ENCODE measurements at places on chromosomes 12 and 14.

DNA sequence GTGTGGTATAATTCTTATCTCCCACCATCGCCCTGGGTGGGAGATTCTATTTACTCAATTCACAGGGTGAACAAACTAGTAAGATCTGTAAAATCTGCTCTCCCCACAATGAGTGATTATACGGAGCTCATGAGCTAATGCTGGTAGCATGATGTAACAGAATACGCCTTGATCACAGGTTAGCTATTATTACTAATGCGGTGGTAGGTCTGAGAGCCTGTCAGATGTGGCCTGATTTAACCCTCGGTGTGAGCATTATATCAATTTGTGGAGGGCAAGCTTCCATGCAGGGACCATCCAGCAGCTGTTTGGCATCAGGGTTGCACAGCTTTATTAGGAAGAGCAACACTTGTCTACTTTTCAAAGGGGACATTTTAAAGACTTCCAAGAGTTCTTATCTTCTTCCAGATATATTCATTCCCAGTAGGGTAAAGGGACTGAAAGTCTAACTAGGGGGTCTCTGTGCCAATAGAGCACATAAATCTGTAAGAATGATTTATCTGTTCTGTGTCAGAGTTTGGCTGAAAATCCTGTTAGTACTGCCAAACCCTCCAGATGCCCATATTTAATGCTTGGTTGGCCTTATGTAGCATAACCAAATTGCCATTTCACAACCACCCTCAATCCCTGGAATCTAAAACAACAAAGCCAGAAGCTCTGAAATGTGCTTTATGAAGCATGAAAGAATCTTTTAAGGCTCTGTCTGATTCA lies 18.7 kb downstream of the TSHR start:
- DNase-seq: no peak

DNA sequence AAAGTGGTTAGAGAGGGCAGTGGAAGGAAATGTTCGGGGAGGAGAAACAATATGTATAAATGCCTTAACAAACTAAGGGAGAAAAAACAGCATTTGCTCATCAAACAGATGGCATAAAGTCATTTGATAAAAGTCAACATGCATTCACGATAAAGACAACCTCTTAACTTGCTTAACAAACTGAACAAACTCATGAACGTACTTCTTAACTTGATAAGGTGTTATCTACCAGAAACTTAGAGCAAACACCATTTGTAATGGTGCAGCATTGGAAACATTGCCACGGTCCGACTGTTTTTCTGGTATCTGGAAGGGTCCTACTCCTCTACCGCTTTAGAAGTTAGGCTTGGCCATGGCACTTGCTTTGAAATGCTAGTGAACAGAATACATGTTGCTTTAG lies 4.2 kb upstream of the RPS6KL1 start:
- DNase-seq: no peak

DNA sequence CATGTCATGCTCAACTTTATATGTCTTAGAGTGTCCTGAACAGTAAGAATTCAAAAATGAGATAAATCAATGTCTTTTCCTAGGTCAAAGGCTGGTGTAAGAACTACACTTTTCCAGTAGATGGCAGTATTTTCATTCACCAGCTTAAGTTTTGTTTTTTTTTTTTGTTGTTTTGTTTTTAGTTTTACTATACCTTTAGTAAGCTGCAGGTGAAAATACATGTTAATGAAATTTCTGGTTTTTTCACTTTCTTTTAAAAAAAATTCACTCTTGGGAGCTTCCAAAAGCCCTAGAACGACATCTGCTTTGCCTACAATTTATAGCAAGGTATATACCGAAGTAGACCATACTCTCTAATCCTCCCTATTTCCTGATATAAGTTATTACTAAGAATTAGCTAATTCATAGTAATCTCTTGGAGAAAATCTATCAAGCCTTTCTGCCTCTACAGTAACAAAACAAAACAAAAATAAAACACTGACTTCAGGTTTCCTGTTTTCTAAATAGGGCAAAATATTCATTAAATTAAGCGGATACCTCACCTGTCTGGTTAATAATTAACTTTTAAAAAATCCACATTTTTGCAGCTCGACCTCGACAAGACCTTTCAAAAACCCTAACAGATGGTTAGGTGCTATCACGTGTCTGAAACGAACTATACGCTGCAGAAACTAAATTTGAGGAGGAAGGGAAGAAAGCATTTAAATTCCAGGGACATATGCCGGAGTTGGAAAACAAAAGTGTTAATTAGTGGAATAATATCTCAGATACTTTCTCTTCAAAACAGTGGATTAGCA lies 2.7 kb upstream of the SAMD4A start:
- peak; percentile 68 for DNase-seq

DNA sequence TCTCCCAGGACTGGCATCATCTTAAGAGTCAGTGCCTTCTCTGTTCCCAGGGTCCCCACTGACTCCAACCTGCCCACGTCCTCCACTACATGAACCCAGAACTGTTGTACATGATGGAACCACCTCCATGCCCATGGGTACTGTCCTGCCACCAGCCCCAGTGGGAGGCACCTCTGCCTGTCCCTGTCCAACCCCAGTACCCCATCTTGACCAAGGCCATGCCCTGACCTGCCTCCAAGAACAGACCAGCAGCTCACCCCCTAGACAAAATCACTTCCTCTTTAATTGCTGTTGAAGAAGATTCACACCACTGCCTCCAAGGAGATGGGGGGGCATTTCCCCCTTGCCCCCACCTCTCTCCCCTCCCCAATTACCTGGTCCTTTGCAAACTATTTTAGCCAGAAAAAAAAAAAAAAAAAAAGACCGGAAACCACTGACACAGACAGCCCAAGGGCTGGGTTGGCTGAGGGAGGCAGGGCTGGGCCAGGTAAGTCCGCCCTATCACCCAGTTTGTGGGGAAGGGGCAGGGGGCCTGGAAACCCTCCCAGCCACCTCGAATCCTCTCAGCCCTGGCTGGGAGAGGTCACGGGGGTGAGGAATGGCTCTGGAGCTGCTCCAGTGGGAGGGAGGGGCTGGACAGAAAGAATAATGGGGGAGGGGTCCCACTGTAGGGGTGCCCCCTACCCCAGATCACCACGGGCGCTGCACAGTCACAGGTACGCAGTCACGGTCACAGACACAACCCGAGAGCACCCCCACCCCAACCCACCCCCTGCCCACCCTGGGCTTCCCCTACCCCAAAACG lies 13.4 kb downstream of the AGAP2 start:
- no peak for DNase-seq

- DNase-seq: peak; percentile 92
Measured at GRCh38 chr12:75591628-75592027, 80.2 kb upstream of the KRR1 start.

- no peak for DNase-seq
Measured at GRCh38 chr14:65002586-65003210, 16.0 kb downstream of the FNTB start.

GRCh38 chr12:5554711-5555110 lies 122.8 kb downstream of the NTF3 start:
- DNase-seq: no peak

DNA sequence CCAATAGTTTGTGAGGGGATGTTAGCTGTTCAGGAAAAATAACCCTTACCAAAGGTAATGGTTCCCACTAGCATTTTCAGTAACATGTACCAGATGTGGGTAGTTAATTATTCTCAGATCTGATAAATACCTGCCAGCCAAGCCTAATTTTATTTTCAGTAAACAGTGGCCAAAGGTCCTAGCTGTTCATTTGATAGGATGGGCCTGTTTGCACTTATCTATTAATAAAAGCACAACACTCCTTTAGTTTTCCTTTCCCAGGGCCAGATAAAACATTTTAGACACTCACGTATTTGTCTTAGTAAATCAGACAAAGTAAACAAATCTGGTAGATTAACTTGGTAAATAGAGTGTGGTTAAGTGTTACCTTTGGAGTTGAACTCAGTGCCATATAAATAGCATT lies 345.1 kb downstream of the RAD51B start:
- DNase-seq: no peak

- no peak for DNase-seq
Measured at GRCh38 chr12:69163681-69164362, 75.5 kb upstream of the CPSF6 start.

DNA sequence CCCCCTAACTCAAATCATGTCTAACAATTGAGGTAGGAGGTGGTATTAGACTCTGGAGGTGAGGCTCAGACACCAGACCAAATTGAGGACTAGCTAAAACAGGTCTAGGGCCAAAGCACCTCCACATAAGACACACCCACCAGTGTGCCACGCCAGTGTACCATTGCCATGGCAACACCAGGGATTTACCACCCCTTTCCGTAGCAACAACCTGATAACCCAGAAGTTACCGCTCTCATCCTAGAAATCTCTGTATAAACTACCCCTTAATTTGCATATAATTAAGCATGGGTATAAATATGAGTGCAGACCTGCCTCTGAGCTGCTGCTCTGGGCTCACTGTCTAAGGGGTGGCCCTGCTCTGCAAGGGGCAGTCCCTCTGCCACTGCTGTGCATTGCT lies 57.4 kb upstream of the PPP2R5C start:
- no peak for DNase-seq

All from NCI-H524 treated with DMSO at 0.1 percent for 48 hours (cell line).